ENCODE measurements at places on chromosomes 6 and 20. TPM values are rescaled to one million over a fixed set of nuclear protein-coding genes. Genes with fewer than 3 reads are reported as not detected.

MUC21 gene
- not detected for polyA plus RNA-seq

SEL1L2 gene
- not detected for polyA plus RNA-seq

BTN1A1 gene
- 0.35 TPM for polyA plus RNA-seq

SLC17A3 gene
- polyA plus RNA-seq = not detected

Data from H1 (cell line).